ENCODE measurements at places on chromosomes 5 and 9.

DNA sequence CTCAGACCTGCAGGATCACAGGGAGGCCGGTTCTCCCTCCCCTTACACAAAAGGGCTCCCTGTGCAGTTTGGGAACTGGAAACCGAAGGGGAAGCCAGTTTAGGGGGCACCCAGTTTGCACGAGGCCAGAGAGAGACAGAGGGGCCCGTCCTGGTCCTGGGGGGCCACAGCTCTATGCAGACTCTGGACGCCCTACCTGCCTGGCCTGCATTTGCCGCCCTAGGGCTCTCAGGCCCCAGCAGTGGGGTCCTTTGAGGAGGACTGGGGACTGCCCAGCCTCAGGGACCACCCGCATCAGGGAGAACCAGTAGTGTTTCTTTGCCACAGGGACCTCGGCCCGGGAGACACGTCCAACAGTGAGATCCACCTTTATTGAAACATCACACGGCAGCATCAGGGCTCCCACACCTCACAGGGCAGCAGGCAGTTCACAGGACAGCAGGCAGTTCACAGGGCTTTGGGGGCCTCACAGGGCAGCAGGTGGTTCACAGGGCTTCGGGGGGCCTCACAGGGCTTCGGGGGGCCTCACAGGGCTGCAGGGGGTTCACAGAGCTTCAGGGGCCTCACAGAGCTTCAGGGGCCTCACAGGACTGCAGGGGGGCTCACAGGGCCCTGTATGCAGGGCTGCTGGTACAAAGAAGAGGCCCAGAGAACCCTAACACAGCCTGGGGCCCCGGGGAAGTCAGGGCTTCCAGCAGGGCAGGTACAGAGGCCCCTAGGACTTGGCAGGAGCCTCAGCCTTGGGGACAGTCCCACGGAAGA lies 648 bp upstream of the NSMF start:
- DNase-seq = no peak

GRCh38 chr9:117434566-117434965 lies 19.7 kb upstream of the ASTN2 start:
- no peak for DNase-seq

GRCh38 chr5:155960177-155960576 lies 366.8 kb upstream of the SGCD start:
- no peak for DNase-seq

- DNase-seq = no peak
These were observed 75.2 kb downstream of the F2RL2 start for GRCh38 chr5:76547891-76548524.

- no peak for DNase-seq
These were observed 56.2 kb downstream of the ANGPTL2 start for GRCh38 chr9:127066060-127066850.

- no peak for DNase-seq
These were observed 205.6 kb downstream of the DENND1A start for GRCh38 chr9:123724211-123724796.

DNA sequence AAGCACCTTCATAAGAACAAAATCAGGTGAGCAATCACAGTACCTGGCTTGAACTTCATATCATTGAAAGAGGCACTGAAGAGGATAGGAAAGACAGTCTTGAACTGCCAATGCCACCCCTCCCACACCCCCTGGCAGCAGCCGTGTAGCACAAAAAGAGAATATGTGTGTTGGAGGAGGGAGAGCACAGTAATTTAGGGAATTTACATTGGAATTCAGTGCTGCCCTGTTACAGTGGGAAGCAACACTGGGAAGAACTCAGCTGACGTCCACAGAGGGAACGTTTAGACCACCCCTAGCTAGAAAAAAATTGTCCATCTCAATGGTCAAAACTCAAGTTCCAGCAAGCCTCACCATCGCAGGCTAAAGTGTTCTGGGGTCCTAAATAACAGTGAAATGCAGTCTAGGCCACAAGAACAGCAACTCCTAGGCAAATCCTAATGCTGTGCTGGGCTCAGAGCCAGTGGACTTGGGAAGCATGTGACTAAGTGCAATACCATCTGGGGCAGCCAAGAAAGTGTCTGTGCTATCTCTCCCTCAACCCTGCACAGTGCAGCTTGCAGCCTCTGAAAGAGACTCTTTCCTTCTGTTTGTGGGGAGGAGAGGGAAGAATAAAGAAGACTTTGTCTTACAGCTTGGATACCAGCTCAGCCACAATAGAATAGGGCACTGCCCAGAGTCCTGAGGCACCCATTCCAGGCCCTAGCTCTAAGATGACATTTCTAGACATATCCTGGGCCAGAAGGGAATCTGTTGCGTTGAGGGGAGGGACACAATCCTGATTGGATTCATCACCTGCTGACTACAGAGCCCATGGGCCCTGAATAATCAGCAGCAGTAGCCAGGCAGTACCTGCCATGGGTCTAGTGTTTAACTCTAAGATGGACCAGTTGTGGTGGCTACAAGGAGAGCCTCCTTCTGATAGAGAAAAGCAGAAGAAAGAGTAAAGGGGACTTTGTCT lies 62.1 kb upstream of the VLDLR start:
- DNase-seq = no peak

GRCh38 chr5:98749046-98749445 lies 24.4 kb upstream of the RGMB start:
- DNase-seq = no peak

GRCh38 chr9:137433349-137433915 lies 7.7 kb downstream of the ENTPD8 start:
- DNase-seq = no peak

GRCh38 chr9:135329571-135330306 lies 149.8 kb upstream of the PPP1R26 start:
- DNase-seq = no peak

DNA sequence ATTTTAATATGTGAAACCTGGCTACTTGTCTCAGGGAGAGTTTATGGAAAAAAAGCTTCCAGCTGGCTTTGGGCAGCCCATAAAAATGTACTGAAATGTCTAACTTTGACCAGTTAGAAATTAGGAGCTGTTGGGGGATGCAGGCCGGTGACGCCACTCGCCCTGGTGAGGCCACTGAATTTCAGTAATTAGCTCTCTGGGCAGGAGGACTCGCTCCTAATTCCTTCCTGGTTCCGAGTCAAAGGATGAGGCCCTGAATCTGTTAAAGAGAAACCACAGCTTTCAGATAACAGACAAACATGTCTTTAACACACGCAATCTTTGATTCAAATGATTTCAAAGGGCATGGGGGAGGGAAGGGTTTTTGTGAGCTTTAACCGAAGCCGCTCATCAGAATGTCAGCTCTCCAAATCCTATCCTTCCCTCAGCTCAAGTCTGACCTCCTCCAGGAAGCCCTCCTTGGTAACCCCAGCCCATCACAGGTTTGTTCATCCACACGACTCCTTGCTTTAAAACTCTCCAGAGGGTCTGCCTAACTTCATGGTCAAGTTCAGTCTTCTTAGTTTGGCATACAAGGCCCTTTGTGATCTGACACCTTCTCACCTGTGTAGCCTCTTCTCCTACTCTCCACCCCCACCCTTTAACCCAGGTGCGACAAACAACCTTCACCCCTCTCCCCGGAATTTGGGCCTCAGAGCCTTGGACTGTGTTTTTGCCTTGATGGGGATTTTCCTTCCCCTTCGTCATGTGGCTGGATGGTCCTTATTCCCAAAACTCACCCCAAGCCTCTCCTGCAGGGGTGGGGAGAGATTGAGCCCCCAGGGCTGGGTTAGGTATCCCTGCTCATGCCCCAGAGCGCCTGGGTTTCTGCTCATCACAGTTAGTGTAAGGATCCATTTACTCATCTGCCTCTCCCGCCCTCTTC lies 13.6 kb upstream of the PHF19 start:
- no peak for DNase-seq

- DNase-seq = no peak
These were observed 40.3 kb downstream of the SERINC5 start for GRCh38 chr5:80215523-80215922.

- DNase-seq = no peak
These were observed 30.8 kb upstream of the ENHO start for GRCh38 chr9:34553511-34554021.

DNA sequence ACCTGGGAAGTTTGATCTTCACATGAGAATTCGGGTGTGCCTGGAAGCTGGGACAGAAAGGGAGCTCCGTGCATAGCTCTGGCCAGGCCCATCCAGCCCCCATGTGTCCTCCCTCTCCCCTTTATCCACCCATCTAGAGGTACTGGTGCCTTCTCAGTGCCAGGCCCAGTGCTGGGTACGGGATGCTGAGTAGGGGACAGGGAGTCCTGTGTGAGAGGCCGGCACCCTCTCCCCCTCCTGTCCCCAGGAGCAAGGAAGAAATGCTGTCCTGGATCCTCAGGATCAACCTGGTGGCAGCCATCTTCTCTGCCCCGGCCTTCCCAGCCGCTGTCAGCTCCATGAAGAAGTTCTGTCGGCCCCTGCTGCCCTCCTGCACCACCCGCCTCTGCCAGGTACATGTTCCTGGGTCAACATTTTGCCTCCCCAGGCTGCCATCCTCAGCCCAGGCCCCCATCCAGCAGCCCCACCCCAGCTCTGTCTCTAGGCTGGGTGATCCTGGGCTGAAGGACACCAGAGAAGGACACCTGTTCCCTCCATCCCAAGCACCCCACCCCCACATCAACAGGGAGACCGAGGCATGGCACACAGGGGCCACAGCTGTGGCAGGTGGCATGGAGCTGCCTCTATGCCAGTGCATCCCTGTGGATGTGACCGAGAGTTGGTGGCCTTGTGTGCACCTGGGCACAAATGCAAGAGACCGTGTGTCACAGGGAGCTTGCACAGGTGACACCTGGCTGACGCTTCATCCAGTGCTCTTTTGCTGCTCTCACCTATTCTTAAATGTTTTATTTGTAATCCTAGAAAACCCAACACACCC lies 43.0 kb downstream of the PSD2 start:
- DNase-seq = no peak

GRCh38 chr9:120603591-120603990 lies 23.6 kb upstream of the CDK5RAP2 start:
- DNase-seq = no peak

- DNase-seq = no peak
These were observed 199.8 kb upstream of the MAP3K1 start for GRCh38 chr5:56615361-56616153.

- no peak for DNase-seq
These were observed 106.5 kb upstream of the OTULINL start for GRCh38 chr5:14475045-14475444.

DNA sequence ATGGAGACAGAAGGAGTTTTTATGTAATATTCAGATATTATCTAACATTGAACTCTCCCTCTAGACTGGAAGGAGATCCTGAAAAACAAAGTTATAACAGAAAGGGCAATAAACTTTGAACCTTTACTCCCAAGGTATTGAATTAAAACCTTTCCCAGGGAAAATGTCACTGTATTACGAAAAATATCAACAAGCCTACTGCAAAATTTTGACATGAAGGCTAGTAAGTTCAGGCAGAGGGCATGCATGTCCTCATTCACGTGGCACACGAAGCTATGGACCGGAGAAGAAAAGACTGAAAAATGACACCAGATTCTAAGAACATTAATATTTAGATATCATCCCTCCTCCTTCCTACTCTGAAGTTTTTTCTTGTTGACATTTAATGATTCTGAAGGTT lies 638.8 kb downstream of the LRRC70 start:
- DNase-seq = no peak

DNA sequence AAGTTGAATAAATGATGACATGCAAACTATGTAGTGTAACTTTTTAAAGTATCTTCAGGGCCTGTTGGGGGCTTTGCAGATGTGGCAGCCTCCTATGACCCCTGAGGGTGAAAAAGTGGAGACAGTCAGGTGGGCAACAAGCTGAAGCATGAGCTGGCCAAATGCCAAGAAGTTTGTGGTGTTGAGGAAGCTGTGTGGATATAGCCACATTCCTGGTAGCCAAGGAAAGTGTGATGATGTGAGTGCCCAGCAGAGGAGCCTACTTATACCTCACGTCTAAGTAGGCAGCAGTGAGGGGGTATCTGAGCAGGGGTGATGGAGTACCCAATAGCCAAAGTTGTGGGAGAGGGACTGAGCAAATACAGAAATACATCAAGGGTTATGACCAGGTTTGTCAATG lies 621.2 kb upstream of the CDH6 start:
- DNase-seq = no peak

DNA sequence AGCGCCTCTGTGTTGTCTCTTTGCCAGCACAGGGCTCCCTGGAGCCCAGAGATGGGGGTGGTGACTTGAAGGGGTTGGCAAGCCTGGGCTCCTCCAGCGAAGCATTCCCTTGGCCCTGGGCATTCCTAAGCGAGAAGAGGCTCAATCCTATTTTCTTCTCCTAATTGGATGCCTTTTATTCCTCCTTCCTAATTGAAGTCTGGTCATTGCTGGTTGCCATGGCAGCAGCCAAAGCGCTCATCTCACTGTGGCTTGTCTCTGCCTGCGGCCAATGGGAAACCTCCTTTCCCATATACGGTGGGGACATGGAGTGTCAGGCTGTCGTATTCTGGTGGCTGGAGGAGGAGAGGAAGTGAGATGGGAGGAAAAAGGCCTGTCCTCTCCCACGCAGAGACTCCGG lies 52.3 kb upstream of the RARS1 start:
- no peak for DNase-seq

Data from CD14-positive monocyte (primary cell).